ENCODE measurements at places on chromosomes 3 and 15.

- no peak for DNase-seq
These were observed 381.1 kb upstream of the RASGRP1 start for GRCh38 chr15:38945551-38946298.

GRCh38 chr15:85003593-85004312 lies 22.1 kb downstream of the PDE8A start:
- peak; percentile 76 for DNase-seq

GRCh38 chr3:181955566-181955965 lies 243.8 kb downstream of the SOX2 start:
- no peak for DNase-seq

GRCh38 chr3:69212411-69213160 lies 90.2 kb upstream of the LMOD3 start:
- peak; percentile 82 for DNase-seq

- no peak for DNase-seq
These were observed 60.8 kb upstream of the HES1 start for GRCh38 chr3:194075088-194075615.

DNA sequence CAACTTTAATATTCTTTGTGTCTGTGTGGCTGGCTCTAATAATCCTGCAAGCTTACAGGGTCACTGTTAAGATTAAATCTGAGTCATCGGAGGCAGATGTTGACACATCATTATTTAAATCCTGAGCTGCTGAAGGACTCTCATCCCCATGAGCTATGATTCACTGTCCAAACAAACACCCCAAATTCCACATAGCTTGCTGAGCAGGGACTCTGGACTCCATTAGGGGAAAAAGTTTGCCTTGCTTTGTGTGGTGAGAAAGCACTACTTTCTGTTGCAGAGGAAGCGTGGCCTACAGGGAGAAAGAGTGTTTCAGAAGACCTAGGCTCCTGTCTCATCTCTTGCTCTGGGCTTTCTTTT lies 213.7 kb downstream of the PDCD6IP start:
- peak; percentile 6 for DNase-seq

GRCh38 chr15:69758810-69759790 lies 306.5 kb downstream of the RPLP1 start:
- no peak for DNase-seq

DNA sequence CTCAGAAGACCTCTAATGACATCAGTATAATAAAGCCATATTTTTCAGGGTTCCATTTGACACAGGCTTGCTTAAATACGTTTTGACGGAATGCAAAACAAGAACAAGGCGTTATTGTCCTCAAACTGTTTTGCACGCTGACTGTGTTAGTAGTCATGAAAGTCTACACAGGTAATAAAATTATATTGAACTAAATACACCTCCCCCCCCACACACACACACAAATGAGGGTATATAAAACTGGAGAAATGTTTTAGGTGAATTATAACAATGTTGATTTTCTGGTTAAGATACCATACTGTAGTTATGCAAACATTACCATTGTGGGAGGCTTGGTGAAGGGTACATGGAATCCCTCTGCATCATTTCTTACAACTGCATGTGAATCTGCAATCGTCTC lies 257.1 kb upstream of the ARRDC4 start:
- DNase-seq: no peak

DNA sequence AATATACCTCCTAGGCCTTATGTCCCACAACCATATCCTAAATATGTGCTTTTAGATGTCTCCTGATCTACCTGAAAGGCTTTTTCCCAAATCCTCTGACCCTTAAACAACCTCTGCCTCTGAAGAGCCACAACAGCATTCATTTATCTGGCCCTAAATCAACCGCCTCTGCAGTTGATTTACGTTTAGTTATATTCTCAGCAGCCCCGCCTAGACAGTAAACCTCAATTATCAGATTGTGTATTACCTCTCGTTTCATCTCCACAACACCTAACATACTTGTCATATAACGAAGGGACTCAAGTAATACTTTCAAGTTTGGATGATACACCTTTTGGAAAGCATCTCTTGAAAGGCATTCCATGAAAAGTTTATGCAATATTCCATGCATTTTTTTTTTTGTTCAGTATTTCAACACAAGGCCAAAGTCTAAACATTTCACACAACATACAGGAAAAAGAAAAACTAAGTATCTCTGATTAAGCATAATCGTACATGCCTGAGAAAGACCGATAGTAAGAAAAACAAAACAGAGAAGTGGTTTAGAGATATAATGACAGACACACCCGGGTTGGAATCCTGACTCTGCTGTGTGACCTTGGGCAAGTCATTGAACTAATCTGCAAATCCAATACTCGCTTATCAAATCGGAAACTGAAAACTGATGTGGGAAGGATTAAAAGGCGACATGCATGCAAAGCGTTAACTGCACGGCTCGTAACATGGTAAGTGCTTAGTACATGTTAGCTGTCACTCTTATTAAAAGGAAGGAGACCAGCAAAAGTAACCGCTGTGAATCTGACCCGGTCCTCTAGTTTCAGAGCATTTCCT lies 778 bp downstream of the CRBN start:
- DNase-seq: no peak

GRCh38 chr15:100338971-100339444 lies 2.8 kb downstream of the ADAMTS17 start:
- peak; percentile 50 for DNase-seq

GRCh38 chr3:177150218-177150916 lies 46.9 kb downstream of the TBL1XR1 start:
- DNase-seq: no peak

DNA sequence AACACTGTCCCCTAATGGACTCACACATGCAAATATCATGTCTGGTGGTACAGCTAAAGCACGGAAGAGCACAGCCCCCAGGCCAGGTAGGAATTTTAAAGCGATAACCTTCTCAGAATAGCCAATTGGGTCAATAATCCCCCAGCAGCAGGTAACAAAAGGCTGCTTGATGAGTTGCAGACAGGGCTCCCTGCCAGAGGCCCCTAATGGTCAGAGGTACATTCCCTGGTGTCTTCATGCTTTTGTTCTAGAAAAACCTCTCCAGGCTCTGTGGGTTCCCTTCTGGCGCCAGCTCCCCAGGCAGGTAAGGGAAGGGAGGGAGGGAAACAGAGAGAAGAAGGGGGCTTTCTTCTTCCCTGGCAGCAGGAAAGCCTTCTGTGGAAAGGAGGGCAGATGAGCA lies 43.4 kb upstream of the PRTG start:
- DNase-seq: no peak

GRCh38 chr15:70426096-70426821 lies 328.5 kb upstream of the TLE3 start:
- no peak for DNase-seq

- no peak for DNase-seq
These were observed 152.3 kb downstream of the MCTP2 start for GRCh38 chr15:94383706-94384105.

DNA sequence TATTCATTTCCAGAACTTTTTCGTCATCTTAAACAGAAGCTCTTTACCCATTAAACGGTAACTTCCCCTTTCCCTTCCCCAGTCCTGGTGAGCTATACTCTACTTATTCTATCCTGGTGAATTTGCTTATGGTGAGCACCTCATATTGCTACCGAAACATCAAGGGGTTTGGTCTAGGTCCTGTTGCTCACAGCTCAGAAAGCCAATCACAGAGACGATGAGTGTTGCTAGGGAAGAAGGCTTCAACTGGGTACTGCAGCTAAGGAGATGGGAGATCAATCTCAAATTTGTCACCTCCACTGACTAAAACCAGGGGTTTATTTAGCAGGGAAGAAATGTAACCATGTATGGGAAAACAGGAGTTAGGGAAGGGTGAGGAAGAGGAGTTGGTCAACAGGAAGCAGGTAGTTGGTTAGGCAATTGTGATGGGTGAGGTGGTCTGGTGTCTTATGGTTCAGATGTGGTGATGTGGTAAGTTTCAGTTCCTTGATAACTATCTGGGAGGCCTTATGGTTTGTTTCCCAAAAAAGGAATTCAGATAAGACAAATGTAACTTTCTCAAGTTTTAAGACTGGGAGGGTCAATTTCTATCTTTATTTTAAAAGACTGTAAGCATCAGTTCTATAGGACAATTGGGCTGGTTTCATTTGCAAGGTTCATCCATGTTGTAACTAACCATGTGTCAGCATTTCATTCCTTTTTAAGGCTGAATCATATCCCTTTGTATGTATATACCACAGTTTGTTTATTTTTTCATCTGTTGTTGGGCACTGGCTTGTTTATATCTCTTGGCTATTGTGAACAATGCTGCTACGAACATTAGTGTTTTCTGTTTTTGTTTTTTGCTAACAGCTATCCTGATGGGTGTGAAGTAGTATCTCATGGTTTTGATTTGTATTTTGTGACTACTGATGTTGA lies 24.3 kb downstream of the ARHGAP11B start:
- DNase-seq: peak; percentile 23

DNA sequence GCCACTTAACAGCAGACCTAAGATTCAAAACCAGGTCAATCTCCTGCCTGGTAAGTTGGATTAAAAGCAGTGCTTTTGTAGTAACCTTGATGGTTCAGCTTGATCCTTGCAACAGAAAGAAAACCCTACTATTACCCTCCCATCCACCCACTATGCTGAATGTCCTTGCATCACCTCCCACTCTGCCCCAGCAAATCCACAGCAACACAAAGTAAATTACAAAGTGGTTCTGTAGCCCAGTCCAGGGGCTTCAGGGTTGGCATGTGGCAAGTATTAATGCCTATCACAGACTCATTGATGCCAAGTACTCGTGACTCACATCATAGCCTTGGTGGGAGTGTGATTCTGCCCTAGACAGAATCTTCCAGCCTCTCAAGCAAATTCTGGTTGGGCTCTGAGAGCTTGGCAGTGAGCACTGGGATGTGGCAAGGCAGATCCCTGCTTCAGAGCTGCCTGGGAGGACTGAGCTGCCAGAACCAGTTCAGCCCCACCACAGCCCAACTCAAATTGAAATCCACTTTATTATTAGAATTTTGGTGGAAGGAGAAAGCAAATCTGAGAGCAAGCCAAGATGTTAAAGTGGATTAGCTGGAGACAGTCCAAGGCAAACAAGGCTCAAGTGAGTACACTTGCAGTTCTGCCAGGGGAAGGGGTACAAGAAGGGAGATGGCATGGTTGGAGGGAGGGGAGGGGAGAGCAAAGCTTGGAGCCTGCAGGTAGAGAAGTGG lies 225.8 kb upstream of the UMPS start:
- DNase-seq: peak; percentile 8

DNA sequence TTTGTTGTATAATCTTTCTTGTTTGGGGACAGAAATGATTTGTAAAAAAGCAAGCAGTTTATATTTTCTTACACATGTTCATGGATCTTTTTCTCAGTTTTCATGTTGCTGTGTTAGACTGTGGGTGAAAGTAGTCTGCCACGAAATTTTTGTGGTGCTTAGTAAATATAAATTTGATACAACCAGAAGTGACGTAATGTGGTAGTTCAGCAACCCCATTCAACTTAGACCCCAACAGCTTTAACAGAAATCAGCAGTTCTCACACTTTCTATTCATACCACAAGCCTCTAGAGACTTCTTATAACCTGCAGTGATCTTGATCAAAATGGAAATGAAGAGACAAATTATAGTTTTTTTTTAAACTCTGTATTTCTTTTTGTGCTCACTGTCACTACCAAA lies 120.2 kb upstream of the IGSF10 start:
- DNase-seq: no peak

GRCh38 chr3:32240159-32240545 lies 1.7 kb downstream of the CMTM8 start:
- no peak for DNase-seq

DNA sequence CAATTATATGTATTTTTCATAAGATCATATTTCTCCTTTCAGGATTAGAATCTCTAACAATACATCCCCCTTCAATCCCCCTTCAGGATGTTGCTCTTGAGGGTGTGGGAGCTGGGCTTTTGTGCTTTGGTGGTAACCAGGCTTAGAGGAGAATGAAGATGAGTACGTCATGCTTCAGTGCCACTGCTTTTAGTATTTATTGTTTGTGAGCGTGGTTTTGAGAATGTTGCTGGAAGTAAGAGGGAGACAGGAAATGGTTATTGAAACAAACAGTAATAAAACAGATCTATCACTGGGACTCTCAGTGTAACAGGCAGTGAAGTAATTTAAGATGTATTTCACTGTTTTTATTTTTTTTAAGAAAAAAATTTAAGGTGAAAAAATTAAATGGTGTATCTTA lies 35.3 kb downstream of the GBE1 start:
- DNase-seq: no peak

GRCh38 chr15:83030021-83030420 lies 18.6 kb upstream of the C15orf40 start:
- DNase-seq: no peak

- DNase-seq: no peak
These were observed 97.9 kb upstream of the PFN2 start for GRCh38 chr3:150068440-150069153.

DNA sequence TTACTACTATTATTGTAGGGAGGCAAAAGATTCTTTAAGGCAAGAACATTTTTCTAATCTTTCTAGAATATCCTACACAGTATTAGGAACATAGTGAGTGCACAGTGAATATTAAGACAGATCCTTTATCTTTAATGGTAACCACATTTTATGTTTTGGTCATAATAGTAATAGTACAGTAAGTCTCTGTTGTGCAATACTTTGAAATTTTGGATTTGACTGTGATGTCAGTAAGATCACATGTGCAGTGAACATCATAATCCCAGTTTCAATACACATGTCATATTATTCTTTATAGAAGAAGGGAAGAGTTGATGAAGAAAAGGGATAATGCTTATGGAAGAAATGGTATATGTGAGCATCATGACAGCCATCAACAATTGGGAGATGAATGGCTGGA lies 10.7 kb downstream of the STT3B start:
- peak; percentile 34 for DNase-seq

GRCh38 chr3:188801393-188801792 lies 370.4 kb upstream of the TPRG1 start:
- no peak for DNase-seq

DNA sequence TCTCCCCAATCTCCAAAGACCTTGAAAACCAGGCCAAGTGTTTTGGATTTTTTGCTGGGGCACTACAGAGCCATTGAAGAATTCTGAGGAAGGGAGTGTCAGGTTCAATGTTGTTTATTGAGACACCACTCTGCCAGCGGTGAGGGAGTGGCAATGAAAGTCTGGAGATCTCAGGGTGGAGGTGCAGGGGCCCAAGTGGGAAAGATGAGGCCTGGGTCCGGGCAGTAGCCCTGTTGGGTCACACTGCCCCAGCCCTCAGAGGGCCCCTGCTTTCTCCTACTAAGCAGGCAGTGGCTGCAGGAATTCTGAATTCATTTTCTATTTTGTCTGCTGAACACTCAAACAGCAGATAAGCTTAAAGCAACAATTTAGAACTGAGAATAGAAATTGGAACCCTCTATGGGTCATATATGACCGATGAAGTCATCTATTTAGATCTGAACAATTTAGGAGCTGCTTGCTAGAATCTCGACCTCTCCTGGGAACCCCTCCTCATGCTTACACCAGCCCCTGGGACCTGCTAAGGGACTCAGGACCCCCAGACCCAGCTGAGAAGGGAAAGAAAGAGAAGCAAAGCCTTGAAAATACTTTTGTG lies 17.9 kb downstream of the HRH1 start:
- no peak for DNase-seq

- DNase-seq: no peak
These were observed 7.3 kb downstream of the TMEM212 start for GRCh38 chr3:171850320-171850959.

DNA sequence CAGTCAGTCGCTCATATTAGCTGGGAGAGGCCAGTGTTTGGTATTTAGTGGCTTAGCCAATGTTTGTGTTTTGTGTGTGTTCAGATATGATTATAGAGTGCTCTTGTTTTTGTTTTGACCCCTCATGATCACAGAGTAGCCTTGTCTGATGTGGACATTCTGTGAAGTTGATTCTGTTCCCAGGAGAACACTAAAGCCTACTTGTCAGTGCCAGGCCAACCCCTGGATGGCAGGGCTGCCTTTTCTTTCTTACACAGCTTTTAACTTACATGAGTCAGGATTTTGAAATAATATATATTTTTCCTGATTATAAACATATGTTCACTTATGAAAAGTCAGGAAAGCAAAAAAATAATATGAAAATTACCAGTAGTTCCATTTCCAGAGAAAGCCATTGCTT lies 11.9 kb downstream of the CFAP161 start:
- no peak for DNase-seq

All from inflammatory macrophage treated with lipopolysaccharide for 1 hour (primary cell).